ENCODE measurements at places on chromosomes 4 and X.
A peak's percentile ranks its signal among the peaks of the same experiment; 100 is the strongest.

DNA sequence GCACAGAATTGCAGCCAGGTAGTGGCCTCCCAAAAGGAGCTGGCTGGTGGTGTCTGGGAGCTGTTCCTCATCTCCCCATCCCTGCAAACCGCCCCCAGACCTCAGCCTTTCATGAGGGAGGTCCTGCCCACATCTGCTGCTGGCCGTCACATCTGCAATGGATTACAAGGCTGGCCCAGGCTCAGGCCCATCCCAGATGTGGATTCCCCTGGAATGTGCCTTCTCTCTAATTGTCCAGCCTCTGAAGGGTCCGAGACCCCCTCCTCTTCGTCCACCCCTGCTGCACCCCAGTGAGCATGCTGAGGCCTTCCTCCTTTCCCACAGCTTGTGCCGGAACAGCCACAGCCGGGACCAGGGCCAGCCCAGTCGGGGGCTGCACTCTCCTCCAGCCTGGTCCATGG, 115.0 kb upstream of the NALF2 start:
- no peak for DNase-seq

DNA sequence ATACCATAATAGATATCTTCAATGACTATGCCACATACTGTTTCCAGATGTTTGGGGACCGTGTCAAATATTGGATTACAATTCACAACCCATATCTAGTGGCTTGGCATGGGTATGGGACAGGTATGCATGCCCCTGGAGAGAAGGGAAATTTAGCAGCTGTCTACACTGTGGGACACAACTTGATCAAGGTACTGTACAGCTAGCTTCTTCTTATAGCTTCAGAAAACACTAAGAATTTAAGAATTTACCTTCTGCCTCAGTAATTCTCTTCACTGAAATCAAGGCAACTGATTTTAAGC, 805 bp downstream of the KLB start:
- no peak for DNase-seq

DNA sequence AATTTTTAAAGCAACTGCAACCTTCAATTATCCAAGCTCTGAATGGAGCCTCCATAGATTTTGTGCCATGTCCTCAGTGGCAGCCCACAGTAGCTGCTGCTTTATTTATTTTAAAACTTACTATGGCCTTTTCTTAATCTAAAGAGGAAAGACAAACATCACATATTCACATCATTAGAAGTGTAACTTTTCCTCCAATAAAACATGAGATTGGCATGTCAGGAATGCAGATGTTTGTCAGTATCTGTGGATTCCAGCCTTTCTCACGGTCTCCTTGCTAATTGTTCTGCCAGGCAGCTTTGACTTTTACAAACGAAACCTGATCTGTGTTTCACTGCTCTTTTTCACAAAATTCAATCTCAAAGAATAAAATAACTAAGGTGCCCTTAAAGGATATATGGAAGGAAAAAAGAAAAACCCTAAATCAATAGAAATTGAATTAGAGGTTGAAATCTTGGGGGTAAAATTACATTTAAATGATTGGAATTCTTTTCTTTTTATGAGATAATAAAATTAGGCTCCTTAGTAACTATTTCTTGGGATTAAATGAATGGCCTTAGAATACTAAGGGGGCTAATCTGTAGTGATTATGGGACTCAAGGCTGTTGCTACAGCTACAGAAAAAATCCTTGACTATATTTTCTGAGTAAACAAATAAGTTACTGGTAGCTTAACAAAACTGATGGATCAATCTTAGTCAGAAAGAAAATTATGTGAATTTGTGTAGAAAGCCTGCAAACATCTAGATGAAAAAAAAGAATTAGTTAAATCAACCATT, 151.3 kb downstream of the RTL9 start:
- DNase-seq, result peak; percentile 3

DNA sequence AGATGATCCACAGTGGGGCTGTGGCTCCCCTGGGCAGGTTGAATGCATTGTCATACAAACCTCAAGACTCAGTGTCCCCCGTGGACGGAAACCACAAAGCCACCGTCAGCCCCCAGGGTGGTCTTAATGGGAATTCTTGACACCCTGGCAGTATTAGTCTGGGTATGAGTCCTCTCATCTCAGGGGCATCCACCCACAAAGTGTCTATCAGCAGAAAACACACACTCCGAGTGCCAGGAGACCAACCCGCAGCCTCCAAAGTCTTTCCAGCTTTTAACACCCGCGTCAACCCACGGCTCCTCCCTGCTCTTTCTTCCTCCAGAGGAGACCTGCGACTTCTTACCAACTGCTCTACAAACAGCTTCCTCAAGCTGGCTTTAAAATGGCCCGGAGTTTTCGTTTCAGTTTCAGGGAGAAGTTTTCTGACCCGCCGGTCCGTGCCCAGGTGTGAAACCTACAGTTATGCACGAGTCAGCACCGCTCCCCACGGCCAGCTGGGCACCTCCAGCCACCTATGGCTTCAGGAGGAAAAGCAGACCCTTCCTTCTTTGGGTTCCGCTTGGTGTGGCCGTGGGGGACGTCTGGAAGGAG, 14.4 kb upstream of the ASMTL start:
- no peak for DNase-seq

DNA sequence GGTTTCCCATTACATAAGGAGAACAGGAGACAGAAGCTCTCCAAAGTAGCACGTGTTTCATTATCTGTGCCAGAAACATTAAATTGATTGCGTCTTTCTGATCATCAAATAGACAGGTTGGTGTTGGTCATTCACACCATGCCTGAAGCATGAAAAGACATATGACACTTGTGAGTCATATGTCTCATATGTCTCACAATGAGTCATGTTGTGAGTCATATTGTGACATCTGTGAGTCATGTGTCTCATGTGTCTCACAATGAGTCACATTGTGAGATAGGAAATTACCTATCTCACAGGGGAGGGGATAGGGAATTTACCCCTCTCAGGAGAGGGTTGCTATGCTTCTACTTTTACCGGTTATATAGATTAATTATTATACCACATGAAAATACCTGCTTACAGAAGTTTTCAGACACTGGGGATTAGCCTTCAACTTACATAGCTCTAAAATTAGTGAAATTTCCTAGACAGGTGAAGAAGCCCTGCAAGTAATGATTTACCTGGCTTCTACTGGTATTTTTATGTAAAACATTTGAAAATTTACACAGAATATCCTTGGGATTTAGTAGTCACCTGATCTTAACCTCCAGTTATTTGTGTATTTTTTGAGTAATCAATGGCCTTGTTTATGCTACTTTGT, 80.8 kb downstream of the NPFFR2 start:
- no peak for DNase-seq

DNA sequence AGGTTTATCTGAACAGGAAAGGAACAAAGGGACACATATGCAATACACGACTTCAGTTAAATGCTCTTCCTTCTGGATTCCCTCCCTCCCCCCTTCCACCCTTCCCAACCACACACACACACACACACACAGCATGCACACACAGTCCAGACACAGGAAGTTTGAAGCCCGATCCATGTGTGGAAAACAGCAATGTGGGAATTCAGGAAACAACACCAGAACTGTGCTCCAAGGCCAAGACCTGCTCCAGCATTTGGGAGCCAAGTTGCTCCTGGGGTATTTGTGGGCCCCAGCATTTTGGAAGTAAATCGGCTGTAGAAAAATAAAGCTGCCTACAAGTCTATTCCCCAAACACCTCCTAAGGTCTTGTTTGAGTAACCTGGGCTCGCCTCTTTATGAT, 5.6 kb upstream of the AMOT start:
- DNase-seq, result no peak

GRCh38 chrX:6782831-6783230, 247.9 kb upstream of the VCX3A start:
- DNase-seq, result no peak

GRCh38 chr4:132662456-132662855, 486.6 kb upstream of the PCDH10 start:
- no peak for DNase-seq

- peak; percentile 41 for DNase-seq
Measured at GRCh38 chr4:173794662-173795061, 264.6 kb upstream of the HAND2 start.

GRCh38 chr4:587671-588350, 11.7 kb upstream of the TMEM271 start:
- no peak for DNase-seq

DNA sequence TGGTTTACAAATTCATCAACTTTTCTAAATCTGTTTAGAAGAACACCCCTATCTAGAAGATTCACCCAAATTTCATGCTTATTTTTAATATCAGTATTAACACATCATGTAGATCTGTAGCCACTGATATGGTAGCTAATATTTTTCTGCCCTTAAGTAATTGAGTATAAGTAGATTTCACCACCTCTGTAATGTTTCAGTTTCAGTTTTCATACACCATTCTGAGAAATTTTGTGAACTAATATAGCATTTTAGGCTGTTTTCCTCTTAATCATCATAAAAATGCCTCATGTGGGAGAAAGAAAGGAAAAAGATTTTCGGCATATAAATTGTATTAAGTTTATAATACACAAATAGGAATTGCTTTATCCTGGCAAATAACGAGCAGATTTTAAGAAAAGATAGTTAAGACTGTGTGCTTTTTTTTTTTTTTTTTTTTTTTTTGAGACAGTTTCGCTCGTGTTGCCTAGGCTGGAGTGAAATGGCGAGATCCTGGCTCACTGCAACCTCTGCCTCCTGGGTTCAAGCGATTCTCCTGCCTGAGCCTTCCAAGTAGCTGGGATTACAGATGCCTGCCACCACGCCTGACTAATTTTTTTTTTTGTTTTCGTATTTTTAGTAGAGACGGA, 21.4 kb upstream of the RBPJ start:
- DNase-seq, result no peak

GRCh38 chrX:77446908-77447652, at the start of gene FGF16:
FGF16 (plus strand) TSS chrX:77447389; CDS start chrX:77447675, 286 bp downstream.
- no peak for DNase-seq

Data from fibroblast of skin of left quadriceps (primary cell).